AML-193 (cell line): ENCODE measurements at places on chromosomes 6 and 20.

GRCh38 chr20:51190783-51191180, 167.9 kb upstream of the KCNG1 start:
- DNase-seq: no peak

- DNase-seq: no peak
Measured at GRCh38 chr6:8077991-8078390, 13.8 kb upstream of the BLOC1S5 start.

DNA sequence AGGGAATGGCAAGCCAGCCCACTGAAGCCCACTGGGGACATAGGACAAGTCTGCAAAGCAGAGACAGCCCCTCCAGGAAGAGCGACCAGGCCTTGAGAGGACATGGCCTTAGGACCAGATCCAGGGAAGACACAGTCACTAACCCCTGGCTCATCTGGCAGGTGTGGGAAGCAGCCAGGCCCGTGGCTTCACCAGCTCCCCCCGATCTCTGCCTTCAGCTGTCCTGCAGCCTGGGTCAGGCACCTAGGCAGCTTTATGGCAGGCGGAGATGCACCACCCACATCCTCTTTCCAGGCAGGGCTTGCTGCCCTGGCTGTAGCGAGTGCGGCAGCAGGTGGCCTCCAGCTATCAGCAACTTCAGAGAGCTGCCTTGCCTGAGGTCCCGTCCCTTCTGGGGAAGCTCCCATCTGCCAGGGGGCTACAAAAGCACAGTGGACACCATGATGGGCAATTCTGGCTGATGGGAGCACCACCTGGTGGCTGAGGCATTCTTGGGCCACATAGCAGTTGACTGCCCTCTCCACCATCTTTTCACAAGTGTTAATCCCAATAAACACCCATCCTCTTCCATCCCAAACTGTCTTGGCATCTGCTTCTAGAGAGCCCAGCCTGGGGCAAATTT, 85.8 kb downstream of the DZANK1 start:
- no peak for DNase-seq

- no peak for DNase-seq
Measured at GRCh38 chr6:50832912-50833311, 14.2 kb downstream of the TFAP2B start.

GRCh38 chr6:47288267-47289090, 21.2 kb downstream of the TNFRSF21 start:
- no peak for DNase-seq

DNA sequence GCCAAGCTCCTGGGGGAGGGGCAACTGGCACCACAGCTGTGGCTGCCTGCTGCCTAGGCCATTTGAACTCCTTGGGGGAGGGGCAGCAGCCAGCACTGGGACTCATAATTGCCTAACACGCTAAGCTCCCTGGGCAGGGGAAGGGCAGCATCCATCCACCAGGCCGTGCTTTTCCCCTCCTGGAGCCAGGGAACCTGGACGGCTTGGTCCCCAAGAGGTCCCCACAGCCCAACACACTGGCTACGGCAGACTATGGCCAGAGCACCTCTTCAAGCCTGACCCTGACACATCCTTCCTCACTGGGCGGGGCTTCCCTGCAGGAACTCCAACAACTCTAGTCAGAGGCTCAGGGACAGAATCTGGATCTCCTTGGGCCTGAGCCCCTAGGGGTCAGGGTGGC, 269.4 kb downstream of the RNF144B start:
- no peak for DNase-seq

GRCh38 chr6:18663011-18663410, 275.9 kb downstream of the RNF144B start:
- no peak for DNase-seq

- DNase-seq: no peak
Measured at GRCh38 chr6:8628736-8629135, 193.4 kb upstream of the SLC35B3 start.

GRCh38 chr6:130934848-130935585, 107.8 kb downstream of the SMLR1 start:
- no peak for DNase-seq

- DNase-seq: no peak
Measured at GRCh38 chr6:10719964-10720264, 3.0 kb upstream of the TMEM14C start.

- DNase-seq: no peak
Measured at GRCh38 chr6:17505767-17506280, 94.3 kb upstream of the FAM8A1 start.

- DNase-seq: no peak
Measured at GRCh38 chr6:145032562-145033145, 702.7 kb downstream of the EPM2A start.

DNA sequence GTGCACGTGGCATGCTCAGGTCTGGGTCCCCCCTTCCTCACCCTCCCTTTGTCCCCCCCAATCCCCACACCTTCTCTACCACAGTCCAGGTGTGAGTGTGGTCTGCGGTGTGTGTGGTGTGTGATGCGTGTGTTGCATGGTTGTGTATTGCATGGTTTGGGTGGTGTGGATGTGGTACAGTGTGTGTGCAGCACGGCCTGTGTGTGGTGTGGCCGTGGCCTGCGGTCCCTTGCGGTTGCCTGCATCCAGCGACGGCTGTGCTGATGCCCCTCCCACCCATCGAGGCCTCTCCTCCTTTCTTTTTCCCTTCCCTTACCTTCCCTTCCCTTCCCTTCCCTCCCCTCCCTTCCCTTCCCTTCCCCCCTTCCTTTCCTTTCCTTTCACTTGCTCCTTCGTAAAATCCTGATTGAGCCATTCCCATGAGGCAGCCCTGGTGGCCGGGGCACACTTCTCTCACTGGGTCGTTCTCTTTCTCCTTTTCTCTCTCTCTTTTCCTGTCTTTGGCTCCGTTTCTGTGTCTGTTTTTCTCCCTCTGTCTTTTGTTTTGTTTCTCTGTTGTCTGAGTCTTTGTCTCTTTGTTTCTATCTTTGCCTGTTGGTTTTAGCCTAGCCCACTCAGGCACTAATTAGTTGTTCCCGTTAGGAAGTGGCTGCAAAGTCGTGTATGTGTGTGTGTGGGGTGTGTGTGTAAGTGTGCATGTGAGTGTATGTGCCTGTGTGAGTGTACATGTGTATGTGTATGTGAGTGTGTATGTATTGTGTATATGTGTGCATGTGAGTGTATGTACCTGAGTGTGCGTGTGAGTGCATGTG, 65.7 kb downstream of the SRC start:
- DNase-seq: no peak

GRCh38 chr6:43575105-43575771, 600 bp downstream of the XPO5 start:
- DNase-seq: peak; percentile 14

DNA sequence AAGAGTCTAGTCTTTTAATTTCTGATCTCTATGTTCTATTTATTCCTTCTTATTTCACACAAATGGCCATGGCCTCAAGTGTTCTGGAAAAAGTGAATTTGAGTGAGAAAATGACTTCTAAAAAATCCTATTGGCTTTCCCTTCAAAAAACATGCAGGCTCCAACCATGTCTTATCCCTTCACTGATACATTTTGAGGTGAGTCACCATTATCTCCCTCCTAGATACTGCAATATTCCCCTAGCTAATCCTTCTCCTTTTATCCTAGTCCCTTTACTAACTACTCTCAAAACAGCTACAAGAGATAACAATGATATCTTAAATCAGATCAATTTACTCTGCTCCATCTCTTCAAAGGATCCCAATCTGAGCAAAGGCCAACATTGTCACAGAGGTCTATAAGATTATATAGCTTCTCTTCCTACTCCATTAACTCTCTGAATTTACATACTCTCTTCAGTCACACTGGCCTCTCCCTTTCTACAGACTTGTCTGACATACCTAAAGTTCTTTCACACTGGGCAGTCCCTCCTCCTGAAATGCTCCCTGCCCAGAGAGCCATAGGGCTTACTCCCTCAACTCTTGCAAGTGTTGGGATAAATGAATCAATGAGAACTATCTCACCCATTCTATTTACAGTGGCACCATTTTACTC, 129.2 kb downstream of the TENT5A start:
- no peak for DNase-seq

- no peak for DNase-seq
Measured at GRCh38 chr6:166841216-166841615, 115.1 kb downstream of the RNASET2 start.

DNA sequence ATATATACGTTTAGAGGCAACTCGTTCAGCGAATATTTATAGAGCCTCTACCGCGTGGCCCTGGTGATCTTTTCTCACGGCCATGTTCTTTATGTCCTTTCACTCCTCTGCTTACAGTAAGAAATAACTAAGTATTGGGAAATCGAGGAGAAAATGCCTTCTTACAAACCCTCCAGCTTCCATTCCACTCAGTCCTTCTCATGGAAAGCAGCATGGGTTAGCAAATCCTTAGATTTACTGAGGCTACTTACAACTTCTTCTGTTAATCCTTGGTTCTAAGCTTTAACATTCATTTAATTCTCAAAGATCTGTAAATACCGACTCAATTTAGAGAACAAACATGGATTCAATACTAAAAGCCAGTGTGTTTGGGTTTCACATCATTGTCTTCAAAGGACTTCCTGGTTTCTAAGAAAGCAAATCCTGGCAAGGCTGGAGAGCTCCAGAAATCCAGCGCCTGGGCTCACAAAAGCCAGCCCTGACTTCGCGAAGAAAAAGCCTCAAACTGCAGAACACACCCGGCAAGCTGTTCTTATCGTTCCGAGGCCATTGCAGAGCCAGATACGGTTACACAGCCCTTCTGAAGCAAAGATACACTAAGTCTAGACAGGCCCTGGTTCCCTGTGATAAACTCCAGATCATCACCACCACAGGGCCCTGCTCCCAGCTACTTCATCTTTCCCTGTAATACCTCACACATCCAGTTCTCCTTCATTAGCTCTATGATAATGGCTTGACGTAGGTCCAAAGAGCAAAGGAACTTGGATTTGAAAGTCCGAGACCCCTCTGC, 19.2 kb downstream of the AGPAT4 start:
- no peak for DNase-seq

GRCh38 chr20:61566691-61567090, 314.6 kb downstream of the CDH4 start:
- no peak for DNase-seq

- DNase-seq: no peak
Measured at GRCh38 chr6:146028252-146028795, 538 bp upstream of the GRM1 start.

DNA sequence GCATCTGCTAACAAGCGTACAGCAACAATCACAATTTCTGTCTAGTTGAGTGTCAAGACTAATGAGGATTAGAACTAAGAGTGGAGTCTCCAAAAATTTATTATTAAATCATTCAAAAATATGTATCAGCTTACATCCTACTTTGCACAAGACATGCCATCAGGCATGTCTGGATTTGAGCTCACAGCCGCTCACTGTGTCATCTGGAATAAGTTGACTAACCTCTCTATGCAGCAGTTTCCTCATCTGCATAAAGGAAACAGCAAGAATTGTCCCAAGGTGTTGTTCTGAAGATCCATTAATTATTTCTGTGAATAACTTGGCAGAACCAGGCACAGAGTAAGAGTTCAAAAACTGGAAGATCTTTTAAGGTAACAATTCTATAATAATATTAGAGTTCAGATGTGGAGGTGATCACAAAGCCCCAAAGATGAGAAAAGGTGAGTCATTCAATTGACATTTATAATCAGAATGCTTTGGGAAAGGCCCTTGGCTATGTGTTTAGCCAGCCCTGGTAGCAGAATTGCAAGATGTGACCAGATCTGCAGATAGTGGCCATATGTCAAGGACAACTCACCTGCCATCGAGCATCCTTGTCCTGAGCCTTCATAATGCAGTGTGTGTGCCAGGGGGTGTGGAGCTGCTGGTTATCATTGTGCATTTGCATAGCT, 264.0 kb downstream of the FOXA2 start:
- DNase-seq: no peak

DNA sequence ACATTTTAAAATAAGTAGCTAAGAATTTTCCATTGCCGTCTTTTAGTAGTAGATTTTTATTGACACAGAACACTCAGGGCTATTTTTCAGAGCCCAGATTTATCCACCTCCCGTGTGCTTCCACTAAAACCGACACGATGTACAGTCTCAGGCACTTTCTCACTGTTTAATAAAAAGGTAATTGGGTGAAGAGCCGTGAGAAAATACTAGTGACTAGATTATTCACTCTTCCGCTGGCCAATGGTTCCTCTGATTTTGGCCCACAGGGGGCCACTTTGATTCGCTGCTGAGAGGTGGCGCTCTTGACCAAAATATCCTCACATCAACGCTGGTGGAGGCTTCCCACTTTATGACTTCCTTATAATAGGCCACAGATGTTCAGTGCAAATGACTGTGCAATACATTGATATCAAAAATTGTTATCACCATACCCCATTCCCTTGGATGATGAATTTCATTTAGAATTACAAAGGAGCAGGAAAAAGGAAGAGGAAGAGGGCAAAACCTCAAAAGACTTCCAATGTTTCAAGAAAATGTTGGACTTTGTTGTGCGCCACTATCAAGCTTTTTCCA, 12.3 kb upstream of the HDDC2 start:
- DNase-seq: peak; percentile 79

DNA sequence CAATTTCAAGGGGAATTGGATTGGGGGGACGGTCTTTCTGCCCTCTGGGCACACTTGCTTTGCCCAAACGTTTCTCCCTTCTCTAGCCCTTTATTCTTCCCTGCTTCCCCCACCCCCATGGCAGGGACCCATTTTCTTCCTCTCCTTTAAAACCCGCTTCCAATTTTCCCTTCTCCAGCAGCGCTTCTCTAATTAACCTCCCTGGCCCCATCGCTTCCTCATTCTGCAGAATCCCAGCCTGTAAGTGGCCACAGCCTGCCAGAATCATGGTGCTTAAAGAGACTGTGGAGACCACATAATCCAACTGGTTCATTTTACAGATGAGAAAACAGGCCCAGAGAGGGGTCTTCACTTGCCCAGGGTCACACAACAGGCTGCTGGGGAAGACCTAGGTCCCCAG, 61.4 kb downstream of the CPNE5 start:
- no peak for DNase-seq

DNA sequence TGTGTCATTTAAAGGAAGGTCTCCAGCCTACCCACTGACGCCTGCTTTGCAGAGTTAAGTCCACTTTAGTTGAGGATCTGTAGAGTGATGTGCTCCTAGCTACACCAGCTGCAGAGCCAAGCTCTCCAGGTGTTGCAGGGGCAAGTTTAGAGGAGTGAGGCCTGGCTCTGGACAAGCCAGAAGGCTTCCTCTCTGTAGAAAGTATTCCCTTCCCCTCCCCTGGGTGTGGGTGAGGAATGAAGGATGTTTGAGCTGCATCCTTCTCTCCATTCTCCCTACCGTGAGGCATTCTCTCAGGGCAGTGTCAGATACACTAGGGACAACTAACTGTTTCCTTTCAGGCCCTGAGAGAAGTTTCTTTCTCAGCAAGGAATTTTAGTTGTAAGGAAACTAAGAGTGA, 66.5 kb downstream of the ELOVL5 start:
- DNase-seq: no peak

GRCh38 chr20:25271486-25272222, 23.8 kb downstream of the PYGB start:
- DNase-seq: no peak
